D341Med (cell line): ENCODE measurements at places on chromosomes 7 and 10.

DNA sequence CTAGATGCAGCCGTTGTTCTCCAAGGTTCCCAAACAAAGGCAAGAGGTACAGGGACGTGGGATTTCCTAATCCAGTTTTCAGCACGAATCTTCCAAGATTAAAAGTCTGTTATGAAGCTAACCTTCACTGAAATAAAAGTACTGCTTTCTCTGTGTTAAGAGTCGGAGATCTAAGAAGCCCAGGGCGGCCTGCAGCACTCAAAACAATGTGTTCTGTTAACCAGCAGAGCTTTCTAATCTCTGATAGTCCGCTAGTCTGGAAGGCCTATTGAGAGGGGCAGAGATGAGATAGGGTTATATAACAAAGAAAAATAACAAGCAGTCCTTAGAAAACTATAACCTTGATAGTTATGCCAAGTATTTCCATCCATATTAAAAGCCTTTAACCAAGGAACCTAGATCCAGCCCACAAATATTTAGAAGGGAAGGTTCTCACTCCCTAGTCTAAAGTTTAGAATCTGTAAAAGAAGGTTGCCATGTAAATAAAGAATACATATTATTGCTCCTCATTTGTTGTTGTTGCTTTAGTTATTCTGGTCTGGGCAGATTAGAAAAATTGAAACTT, 106.3 kb upstream of the SVIL start:
- DNase-seq, result no peak

- DNase-seq, result no peak
Measured at GRCh38 chr7:28160551-28160991, 20.0 kb downstream of the JAZF1 start.

DNA sequence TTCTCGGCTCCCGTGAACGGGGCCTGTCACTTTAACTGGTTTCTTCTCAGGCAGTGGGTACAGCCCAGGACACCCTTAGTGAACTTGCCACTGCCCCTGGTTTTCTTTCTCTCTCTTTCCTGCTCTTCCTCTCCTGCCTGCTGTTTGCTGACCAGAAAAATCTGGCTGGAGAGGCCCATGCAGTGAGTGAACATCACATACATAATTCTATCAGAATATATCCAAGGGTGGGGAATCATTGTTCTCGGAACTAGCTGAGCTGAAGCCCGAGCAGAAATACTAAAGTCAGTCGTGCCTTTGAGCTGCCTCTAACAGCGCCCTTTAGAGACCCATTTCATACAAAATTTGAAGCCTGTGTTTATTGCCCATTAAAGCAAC, 501.5 kb upstream of the GALNT17 start:
- DNase-seq, result no peak

DNA sequence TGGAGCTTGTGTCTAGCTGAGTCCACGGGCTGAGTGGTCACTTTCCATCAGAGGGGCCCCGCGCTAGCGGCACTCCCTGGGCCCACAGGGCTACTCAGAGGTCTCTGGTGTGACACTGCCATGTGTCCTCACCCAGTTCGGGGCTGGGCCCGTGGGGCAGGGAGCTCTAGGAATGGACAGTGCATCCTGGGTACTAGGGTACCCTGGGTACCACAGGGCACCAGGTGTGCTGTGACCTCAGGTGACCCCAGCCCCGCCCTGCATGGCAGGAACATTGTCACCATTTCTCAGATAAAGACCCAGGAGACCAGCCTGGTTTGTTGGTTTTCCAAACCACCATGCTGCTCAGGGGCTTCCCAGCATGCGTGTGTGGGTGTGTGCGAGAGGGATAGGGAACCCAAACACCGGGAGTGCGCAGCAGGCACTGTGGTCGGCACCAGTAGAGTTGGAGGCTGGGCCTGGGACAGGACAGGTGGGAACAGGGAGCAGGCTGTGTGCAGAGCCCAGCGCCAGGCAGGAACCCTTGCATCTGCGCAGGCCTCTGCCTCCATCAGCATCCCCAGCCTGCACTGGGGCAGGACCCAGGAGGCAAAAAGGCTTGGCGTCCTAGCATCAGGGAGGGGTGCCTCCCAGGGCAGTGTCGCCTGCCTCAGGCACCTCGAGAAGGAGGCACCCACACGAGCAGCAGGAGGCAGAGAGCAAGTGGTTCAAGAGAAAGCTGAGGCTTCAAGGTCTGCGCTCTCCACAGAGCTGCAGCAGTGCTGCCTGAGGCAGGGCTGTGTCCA, 19.4 kb upstream of the CSGALNACT2 start:
- no peak for DNase-seq

- no peak for DNase-seq
Measured at GRCh38 chr10:113504423-113504822, 48.4 kb upstream of the HABP2 start.

GRCh38 chr7:69219381-69219780, 378.9 kb upstream of the AUTS2 start:
- no peak for DNase-seq

DNA sequence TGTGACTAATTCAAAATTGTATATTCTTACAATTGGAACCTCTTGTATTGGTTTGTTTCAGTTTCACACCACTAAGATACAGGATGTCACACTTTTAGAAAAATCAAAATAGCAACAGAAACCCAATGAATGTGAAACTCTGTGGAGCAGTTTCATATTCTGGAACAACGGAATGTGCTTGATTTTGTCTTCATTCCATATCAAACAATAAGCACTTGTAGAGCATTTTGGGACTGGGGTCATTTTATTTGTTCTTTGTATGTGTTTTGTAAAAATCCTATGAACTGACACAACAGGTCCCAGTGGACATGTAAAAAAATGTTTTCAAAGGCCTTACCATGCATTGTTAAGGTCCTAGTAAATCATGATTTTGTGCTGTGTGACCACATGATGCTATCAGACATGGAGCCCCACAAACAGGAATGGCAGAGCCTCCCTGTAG, 123.1 kb downstream of the DKK1 start:
- no peak for DNase-seq

DNA sequence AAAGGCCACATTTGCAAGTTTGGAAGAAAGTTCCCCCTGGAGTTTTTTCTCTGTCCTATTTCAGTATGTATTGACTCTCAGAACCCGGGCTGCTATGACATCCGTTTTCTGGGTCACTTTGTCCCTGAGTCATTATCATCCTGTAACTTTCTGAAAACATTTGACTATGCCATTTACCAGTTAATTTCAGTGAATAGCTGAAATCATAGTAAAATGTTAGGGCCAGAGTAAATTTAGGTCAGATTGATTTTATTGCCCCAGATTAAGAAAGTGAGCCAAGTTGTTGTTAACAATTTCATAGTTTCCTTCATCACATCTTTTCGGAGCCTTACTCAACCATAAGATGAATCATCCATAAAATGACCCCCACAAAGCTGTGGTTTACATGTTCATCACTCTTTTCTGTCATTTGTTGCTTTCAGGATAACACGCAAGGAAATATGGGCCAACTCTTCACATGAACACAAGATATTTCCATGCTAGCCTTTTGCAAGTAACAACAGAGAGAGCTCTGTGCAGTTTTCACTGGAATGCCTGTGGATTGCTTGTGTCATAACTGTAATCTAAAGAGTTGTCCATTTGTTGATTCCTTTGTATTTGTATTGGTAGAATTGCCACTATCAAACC, 3.9 kb upstream of the MACC1 start:
- DNase-seq, result no peak

GRCh38 chr10:124693396-124693795, 50.8 kb downstream of the FAM53B start:
- DNase-seq, result no peak

- DNase-seq, result no peak
Measured at GRCh38 chr10:63480237-63480636, 14.5 kb upstream of the JMJD1C start.

- DNase-seq, result peak; percentile 83
Measured at GRCh38 chr10:43671659-43672531, 23.2 kb upstream of the ZNF32 start.

DNA sequence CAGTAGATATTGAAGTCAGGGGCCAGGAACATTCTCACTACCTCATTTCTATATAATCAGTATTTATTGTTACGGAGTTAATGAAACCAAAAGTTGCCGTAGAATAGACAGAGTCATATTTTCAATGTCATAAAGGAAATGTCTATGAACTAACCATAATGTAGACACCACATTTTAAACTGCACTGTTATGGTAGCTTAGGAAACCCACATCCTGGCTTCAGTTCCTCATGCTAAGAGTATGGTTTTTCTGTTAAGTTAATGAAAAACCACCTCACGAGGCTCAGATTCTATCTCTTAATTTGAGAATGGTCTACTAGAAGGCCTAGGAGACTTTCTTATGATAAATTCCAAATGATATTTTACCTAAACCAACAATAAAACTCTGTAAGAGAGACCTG, 166.5 kb downstream of the TMEM26 start:
- no peak for DNase-seq

- DNase-seq, result peak; percentile 1
Measured at GRCh38 chr10:131818510-131819234, 82.1 kb upstream of the PPP2R2D start.

GRCh38 chr10:43218206-43218950, 48.5 kb downstream of the RASGEF1A start:
- DNase-seq, result no peak

DNA sequence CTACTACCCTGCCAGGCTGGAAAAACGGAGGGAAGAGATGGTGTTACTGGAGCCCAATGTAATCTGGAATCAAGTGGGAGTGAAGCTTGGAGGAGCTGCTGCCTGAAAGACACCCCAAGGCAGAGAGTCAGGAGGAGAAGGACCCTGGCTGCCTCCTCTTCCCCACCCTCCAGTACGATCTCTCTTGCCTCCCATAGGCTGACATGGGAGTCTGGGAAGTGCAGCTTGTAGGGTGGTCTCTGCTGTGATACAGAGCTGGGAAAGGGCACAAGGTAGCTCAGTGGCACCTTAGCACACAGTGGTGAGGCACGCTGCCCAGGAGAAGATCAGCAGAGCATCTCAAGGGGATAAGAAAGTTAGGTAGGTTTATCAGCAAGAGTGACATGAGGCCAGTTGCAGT, 35.9 kb downstream of the EMX2 start:
- no peak for DNase-seq

GRCh38 chr7:9557853-9558252, 1124.4 kb downstream of the NXPH1 start:
- no peak for DNase-seq

- DNase-seq, result peak; percentile 28
Measured at GRCh38 chr7:99366646-99367045, 7.9 kb upstream of the ARPC1B start.

DNA sequence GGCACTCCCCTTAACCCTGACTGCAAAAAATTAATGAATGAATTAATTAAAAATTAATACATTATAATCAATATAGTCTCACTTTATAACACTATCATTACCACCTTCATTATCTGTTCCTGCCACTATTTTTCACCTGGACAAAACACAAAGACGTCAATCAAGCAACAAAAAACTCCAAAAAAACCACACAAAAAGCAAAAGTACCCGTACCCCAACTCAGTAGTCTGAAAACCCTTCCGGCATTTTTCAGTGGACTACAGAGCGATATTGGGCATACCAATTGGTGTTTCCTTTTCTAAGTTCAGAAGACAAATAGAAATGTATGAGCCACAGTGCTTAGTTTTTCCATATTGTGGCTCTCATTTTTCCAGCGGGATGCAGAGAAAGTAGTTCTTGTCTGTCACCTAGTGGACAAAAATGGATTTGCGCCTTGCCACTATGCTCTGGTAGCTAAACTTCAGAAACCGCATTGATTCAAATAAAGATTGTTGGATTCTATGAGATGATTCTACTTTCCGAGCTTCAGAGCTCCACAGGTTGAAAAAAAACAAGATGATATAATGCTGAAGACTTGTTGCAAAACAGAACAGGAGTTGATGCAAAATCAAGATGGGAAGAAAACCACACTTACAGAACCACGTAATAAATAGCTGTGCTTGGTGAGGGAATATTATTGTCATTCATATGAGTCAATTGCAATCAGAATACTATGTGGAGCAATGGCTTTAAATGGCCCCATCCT, 50.6 kb upstream of the ITGB1 start:
- DNase-seq, result peak; percentile 65

DNA sequence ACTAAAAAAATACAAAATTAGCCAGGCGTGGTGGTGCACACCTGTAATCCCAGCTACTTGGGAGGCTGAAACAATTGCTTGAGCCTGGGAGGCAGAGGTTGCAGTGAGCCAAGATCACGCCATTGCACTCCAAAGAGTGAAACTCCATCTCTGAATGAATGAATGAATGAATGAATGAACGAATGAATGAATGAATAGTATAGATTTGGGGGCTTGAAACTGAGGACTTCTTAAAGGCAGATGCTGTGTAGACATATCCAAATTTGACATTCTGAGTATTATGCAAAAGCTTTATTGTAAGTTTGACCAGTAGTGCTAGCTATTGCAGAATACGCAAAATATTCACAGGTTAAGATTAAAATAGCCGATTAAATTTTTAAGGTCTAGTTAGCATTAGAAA, 30.8 kb upstream of the ST7 start:
- no peak for DNase-seq

- DNase-seq, result no peak
Measured at GRCh38 chr7:135263321-135263970, 29.8 kb downstream of the STRA8 start.

DNA sequence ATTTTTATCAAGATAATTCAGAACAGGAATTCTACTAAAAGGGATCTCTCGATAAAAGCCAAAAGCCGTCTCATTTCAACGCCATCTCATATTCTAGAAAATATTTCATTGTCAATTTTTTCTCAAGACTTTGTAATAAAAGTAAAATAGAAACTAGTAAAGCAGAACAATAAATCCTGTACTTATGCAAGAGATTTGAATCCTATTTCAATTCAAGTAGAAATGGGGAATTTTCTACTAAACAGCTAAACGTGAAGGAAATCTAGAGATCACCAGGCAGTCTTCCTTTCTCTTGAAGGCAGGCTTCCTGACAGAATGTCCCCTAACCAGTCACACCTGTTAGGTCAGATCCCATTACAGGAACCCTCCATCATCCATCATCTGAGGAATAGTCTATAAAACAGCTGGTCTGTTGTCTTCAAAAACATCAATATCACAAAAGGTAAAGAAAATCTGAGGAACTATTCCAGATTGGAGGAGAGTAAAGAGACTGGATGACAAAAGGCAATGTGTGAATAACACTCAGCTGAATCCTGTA, 23.7 kb downstream of the USP6NL start:
- no peak for DNase-seq

GRCh38 chr10:85648279-85648754, 718.3 kb downstream of the GRID1 start:
- DNase-seq, result no peak

DNA sequence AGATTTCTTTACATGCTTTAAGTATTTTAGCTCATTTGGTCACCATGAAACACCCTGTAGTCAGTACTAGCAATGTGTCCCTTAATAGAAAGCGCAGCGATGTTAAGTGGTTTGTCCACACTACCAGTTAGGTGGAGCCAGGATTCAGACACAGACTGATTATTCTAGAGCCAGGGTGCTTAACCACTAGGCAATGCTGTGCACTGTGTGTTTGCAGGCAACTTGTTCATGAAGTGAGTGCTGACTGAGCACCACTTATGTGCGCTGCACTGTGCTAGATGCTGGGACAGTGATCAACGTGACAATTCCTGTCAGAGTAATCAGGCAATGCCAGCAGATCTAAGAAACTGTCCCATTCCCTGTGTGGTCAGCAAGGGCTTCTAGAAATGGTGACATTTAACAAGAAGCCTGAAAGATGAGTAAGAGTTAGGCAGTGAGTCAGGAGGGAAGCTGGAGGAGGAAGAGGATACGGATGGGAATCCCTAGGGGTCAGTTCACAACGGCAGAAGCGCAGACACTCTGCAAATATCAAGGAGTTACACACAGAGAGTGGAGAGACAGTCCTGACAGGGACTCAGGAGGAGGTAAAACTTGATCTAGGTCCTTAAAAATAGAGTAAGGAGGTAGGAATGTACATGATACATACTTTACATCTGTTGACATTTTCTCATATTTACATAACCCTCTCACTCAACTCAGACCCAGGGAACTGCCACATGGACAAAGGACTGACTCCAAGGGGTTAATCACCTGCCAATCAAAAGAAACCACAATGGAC, 69.7 kb upstream of the EGR2 start:
- no peak for DNase-seq
